Stimulated activated CD8-positive, alpha-beta memory T cell treated with anti-CD3 and anti-CD28 coated beads, Interleukin-2, amount 100 ng/mL, for 1 hour (primary cell): ENCODE measurements at places on chromosomes 5 and 9.

- DNase-seq: no peak
Observed at GRCh38 chr9:2469681-2470221, 151.8 kb upstream of the VLDLR start.

GRCh38 chr5:111242606-111243005 is 18.4 kb downstream of the CAMK4 start:
- no peak for DNase-seq

DNA sequence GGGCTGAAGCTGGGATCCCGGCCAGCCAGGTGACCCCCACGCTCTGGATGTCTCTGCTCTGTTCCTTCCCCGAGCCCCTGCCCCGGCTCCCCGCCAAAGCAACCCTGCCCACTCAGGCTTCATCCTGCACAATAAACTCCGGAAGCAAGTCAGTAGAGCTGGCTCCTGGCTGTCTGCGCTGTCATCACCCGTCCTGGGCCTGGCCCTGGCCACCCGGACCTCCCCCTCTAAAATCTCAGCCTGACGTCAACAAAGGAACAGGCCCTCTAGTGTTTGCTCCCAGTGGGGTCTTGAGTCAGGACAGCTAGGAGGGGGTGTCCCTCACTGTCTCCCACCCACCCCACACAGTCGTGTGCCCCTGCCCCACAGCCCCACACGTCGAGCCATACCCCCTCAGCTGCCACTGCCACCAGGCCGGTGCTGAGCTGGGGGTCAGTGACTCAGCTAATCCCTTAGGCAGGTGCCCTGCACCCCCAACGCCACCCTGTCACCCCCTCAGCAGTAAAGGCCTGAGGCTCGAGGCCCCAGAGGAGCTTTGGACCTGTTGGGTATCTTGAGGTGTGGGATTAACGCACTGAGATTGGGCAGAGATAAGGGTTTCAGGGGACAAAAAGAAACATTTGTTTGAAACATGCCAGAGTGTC is 1.1 kb upstream of the LCNL1 start:
- DNase-seq: no peak

DNA sequence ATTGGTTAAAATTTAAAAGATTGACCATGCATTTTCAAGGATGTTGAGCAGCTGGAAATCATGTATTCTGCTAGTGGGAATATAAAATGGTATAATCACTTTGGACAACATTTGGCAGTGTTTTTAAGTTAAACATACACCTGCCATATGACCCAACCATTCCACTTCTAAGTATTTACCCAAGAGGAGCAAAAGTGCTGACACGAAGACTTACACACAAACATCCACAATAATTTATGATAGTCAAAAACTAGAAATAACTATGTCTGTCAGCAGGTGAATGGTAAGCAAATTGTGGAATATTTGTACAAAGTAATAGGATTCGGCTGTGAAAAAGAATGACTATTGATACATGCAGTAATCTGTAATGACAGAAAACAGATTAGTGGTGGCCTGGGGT is 30.7 kb upstream of the SRP19 start:
- no peak for DNase-seq

DNA sequence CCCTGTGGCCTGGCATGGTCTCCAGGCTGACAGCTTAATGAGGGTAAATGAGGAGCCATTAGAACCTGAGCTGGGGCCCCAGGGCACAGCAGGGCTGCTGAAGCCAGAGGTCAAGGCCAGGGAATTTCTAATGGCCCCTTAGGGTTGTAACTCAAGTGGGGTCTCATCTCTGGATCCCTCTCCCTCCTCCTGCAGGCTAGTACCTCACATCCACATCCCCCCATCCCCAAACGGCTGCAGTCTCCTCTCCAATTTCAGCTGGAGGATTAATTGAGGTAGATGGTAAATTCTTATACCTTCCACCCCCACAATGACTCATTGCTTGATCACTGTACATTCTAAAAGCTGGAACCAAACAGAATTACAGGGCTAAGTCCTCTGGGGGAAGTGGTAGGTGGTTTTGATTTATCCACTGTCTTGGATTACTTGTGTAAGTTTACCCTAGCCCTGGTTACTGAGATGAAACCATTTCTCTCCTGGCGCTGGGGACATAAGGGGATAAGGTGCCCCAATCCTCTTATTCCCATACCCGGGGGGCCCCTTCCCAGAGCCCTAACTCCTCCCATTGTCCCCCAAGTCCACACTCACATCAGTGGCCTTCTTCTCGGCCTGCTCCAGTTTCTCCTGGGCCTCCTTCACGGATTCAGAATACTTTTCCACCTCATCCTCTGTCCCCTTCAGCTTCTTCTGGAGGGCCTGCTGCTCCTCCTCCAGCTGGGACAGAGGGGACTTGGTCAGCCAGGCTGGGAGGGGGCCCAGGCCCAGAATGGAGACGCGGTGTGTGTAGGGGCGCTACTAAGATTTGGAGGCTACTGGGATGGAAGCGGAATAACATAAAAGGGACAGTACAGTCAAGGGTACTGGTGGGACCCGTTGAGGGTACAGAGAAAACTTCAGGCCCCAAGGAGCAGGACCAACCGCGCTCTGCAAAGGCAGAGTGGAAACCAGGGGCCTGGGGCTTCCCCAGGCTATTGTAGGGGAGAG is 875 bp downstream of the TPM2 start:
- DNase-seq: no peak

- no peak for DNase-seq
Observed at GRCh38 chr5:151037561-151038411, 17.4 kb downstream of the GPX3 start.

GRCh38 chr5:59157068-59157467 is 574.2 kb downstream of the RAB3C start:
- no peak for DNase-seq

DNA sequence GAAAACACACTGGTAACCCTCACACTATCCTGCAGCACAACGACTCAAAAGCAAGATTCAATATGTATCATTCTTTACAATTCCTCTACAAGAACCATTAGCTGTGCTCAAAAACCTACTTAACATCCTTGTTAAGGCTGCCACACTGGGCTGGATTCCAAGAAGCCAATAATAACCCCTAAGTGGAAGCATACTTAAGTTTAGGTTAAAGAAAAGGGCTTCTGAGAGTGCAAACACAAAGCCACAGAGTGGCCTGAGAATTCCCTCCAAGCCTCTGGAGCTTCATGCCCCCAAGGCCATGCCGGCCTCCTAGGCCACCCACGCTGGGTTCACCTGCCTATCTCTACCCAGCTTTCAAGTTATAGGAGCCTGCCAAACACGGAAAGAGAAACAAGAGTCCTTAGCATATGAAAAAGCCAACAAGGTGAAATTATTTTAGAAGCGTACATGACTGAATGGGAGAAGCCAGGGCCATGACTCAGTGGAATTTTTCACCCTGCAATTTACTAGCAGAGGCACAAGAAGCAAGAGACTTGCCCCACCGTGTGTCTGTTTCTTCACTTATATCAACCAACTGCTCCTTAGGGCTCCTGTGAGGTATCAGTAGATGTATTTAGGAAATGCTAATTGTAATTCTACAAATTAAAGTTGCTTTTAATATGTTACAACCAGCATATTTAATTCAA is 293.0 kb downstream of the SPOCK1 start:
- DNase-seq: no peak

- DNase-seq: no peak
Observed at GRCh38 chr5:56328753-56329560, 95.8 kb upstream of the ANKRD55 start.

DNA sequence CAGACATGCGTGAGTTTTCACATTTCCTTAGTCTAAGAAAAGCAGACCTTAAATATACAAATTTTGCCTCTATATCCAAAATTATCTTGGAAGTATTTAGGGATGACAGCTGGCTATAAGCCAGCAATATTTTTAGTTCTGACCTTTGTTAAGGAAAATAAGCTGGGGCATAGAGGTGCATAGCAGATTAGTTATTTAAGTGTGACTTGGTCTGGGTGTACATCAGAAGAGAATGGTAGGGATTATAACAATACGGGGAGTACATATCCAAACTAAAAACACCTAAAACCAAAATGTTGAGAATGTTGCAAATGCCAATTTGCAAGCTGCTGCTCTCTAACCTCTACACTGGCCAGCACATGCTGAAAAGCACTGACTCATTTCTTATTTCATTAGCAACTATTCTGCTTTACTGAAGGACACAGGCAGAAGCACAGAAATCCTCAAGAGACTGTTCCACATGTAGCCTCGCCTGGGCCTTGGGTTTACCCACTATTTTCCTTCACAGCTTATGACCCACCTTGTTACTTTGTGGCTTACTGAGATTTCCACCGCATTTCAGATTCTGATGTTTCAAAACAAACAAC is 22.3 kb downstream of the LEAP2 start:
- no peak for DNase-seq

GRCh38 chr5:81003811-81004386 is 43.7 kb downstream of the RASGRF2 start:
- DNase-seq: no peak

- DNase-seq: no peak
Observed at GRCh38 chr9:26650325-26650724, 242.3 kb downstream of the CAAP1 start.

DNA sequence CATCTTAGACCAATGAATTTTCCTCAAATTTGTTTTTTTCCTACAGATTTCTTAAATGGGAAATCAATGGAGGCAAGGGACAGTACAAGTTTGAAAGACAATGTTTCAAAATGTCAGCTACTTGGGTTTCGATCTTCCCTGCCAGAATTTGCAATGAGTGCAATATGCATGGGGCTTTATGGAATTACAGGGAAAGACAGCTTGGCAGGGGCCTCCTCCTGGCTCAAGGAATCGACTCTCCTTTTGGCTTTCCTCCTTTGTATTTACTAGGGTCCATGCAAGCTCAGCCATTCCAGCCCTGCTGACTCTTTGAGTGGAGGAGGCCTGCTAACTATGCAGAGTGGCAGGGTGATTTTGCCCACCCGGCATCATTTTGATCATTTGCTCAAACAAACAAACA is 63.2 kb downstream of the MED27 start:
- no peak for DNase-seq

- DNase-seq: no peak
Observed at GRCh38 chr9:109224751-109225150, 57.7 kb upstream of the FRRS1L start.

DNA sequence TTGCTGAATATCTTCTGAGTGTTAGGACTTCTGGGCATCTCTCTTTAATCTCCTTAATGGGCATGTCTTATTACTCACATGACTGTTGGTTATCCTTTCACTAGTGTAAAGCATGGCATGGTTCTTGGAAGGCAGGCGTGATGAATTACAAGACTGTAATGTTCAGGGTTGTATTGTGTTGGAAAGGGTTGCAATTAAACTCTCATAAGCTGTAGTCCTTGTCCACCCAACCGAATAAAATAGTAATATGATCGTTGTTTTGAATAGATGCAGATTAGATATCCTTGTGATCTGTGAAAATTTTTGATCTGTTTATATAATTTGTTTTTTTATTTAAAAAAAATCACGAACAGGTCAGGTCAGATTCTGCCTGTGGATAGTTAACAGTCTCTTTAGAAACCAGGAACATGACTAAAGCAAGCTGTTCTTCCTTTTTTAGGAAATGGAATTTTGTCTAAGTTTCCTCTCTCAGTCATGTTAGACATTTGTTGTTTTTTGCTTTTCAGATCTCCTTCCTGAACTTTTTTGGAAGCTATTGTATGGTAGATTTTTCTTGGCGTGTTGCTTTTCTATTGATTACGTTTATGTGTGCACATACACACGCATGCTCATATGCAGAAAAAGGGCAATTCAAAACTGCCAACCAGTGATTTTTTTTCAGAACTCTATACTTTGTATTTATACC is 121.8 kb downstream of the ARHGEF28 start:
- no peak for DNase-seq

GRCh38 chr5:68383888-68384310 is 168.3 kb downstream of the PIK3R1 start:
- no peak for DNase-seq

- DNase-seq: no peak
Observed at GRCh38 chr5:122507581-122507980, 195.5 kb downstream of the SNCAIP start.

- DNase-seq: no peak
Observed at GRCh38 chr9:94945197-94946144, 219.0 kb downstream of the AOPEP start.

GRCh38 chr9:131667576-131667975 is 72.3 kb downstream of the RAPGEF1 start:
- DNase-seq: no peak

DNA sequence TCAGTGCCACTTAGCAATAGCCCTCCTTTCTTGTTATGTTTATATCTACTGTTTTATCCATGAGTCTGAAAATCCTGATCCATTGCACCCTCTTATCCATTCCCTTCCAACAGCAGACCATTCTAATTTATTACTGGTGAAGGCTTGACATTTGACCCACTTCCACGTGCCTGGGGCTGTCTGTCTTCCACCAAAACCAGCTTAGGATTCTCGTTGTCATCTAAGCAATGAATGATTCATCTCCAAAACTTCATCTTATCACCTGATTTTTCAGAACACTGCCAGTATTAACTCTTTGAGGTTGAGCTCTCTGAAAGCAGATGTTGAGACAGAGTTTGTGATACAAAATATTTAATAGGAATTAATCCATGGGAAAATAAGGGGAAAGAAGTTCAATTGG is 277.8 kb upstream of the FBXL7 start:
- DNase-seq: no peak

GRCh38 chr5:15992918-15993317 is 186.7 kb downstream of the MARCHF11 start:
- no peak for DNase-seq

- DNase-seq: no peak
Observed at GRCh38 chr5:179863449-179864085, 5.0 kb upstream of the MRNIP start.

- DNase-seq: no peak
Observed at GRCh38 chr9:30815585-30815984, 1568.9 kb upstream of the ACO1 start.

DNA sequence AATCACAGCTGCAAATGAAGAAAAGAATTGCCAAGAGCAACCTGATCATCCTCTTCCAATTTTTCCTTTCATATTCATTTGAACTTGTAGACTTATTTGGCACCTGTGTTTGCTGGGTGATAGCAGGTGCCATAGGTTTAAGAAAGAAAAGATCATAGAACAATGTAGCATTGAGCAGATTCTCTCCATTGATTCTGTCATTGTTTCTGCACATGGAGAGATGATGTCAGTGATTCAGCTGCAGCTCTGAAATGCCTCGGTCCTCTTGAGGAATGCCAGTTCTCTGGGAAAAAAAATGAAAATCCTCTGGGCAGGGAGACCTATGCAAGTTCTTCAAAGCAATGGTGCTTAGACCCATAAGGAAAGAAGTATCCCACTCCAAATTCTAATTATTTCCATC is 418.1 kb upstream of the KLF4 start:
- no peak for DNase-seq

GRCh38 chr9:82124090-82124489 is 135.5 kb downstream of the SPATA31D1 start:
- DNase-seq: no peak

GRCh38 chr9:69168709-69169217 is 5.3 kb upstream of the TJP2 start:
- no peak for DNase-seq
